LHCN-M2 (cell line): ENCODE measurements at places on chromosomes 12 and 14. TPM values are rescaled to one million over a fixed set of nuclear protein-coding genes. Genes with fewer than 3 reads are reported as not detected.

The ANO2 gene
- under 0.01 TPM in 1 of 2 replicates, not detected in the other for total RNA-seq

The HDAC7 gene
- 26.3 and 27.1 TPM in 2 replicates for total RNA-seq

The MEG3 gene
- total RNA-seq = 80.9 and 81.0 TPM in 2 replicates

DNA sequence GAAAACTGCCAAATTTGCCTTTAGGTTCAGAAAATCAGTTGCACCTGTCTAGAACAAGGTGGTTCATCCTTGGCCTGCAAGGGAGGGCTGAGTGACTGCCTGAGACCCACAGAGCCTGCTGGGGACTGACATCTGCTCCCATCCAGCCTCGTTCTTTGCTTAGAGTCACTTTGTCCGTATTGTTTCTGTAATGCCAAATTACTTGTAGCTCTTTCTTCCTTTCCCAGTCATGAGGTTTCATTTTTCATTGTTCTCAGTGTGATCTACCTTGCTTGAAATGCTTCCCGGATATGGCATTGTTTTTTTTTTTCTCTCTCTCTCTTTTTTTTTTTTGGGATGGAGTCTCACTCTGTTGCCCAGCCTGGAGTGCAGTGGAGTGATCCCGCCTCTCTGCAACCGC lies 21.3 kb downstream of the TSPAN9 start:
- no peak for DNase-seq
